Activated CD4-positive, CD25-positive, alpha-beta regulatory T cell (primary cell): ENCODE measurements at places on chromosomes 16 and 17.

GRCh38 chr16:66853261-66854139 is 9.3 kb downstream of the CA7 start:
- no peak for DNase-seq

GRCh38 chr17:13531721-13532120 is 70.0 kb downstream of the HS3ST3A1 start:
- DNase-seq = no peak

- no peak for DNase-seq
Measured at GRCh38 chr17:62219221-62219899, 154.3 kb upstream of the MED13 start.

- no peak for DNase-seq
Measured at GRCh38 chr16:18800293-18800692, 1.1 kb downstream of the ARL6IP1 start.

DNA sequence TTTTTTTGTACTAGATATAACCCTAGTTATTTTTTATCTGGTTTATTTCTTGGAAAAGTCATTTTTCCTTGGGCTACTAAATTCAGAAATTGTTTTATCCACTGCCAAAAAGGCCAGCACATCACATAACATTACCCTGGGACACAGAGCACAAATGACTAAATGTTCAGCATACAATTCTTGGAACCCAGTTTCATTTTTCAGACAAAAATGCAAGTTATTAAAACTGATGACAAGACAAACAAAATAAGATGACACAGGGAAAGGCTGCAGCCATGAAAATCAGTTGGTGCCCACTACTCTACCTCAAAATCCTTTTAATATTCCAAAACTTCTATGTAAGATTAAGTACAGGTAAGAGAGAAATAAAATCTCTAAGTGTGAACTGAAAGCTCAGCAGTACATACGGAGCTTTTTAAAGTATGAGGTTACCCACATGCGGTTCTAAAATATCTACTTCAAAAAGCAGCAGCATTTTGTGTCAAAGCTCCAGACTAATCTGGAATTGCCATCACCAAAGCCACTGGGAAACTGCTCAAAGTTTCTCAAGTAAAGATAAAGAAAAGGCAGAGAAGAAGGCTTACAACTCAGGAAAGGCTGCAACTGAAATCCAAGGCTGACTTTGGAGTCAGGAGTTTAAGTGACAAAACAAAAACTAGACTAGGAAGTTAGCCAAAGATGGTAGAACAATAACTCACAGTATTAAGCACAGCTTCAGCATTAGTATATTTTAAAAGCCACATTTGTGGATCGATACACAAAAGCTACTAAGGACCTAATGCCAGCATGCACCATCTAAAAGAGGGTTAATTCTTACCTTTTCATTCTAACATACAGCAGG is 41.4 kb downstream of the AP1G1 start:
- no peak for DNase-seq

- peak; percentile 92 for DNase-seq
Measured at GRCh38 chr17:17206124-17206912, at the start of gene PLD6. TSS of gene PLD6 (minus strand) at chr17:17206333. CDS start at chr17:17206286, 47 bp downstream.

DNA sequence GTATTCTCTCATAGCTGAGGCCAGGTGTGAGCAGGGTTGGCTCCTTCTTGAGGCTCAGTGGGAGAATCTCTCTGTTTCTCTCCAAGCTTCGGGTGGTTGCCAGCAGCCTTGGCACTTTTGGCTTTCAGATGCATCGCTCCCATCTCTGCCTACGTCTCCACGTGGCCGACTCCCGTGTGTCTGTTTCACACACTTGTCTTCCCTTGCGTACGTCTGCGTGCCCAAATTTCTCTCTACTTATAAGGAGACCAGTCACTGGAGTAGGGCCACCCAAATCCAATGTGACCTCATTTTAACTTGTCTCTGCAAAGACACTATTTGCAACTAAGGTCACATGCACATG is 14.7 kb downstream of the OSBPL7 start:
- DNase-seq = no peak

DNA sequence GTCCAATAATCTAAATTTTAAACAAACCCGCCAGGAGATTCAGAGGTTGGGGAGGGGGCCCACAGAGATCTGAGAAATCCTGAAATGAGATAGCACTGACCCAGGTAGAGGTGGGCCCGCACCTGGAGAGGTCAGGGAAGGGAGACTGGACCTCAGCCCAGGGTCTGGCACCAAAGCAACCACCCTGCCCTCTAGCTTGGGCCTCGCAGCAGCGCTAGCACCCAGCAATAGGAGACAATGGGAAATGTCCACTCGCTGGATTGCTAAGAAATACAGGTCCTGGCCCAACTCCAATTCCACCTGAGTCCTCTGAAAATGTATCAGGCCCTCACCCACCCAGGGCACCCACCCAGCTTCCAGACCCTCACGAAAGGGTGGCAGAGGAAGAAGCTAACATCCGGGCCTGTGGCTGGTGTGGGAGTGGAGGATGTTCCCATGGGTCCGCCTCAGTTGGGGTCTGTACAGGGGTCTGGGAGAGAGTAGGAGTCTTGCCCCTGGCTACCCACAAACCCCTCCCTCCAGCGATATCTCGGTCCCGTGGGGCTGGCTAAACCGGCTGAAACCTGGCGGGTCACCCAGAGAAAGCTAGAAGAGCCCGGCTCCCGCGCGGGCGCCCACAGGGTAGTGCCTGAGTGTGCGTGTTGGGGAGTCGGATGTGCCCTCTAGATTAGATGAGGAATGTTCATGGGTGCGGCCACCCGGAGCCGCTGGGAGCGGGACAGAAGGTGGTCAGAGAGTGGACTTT is 1.1 kb downstream of the PLLP start:
- no peak for DNase-seq

GRCh38 chr16:29736112-29736511 is 9.7 kb downstream of the C16orf54 start:
- no peak for DNase-seq

DNA sequence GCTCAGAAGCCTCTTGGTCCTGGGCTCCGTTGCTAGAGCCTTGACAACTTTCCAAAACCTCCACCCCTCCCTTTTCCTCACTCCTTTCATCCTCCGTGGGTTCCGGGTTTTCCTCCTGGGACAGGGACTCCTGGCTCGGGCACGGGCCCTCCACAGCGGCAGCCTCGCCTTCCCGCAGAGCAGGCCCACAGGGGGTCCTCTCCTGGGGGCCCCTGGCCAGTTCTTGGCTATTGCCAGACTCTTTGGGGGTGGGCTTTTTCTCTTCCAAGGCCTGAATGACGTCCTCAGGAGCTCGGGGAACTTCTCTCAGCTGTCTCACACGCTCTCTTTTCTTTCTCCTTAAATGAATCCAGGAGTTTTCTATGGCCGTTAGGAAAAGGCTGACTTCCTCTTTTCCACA is 19.3 kb upstream of the MNT start:
- DNase-seq = no peak

DNA sequence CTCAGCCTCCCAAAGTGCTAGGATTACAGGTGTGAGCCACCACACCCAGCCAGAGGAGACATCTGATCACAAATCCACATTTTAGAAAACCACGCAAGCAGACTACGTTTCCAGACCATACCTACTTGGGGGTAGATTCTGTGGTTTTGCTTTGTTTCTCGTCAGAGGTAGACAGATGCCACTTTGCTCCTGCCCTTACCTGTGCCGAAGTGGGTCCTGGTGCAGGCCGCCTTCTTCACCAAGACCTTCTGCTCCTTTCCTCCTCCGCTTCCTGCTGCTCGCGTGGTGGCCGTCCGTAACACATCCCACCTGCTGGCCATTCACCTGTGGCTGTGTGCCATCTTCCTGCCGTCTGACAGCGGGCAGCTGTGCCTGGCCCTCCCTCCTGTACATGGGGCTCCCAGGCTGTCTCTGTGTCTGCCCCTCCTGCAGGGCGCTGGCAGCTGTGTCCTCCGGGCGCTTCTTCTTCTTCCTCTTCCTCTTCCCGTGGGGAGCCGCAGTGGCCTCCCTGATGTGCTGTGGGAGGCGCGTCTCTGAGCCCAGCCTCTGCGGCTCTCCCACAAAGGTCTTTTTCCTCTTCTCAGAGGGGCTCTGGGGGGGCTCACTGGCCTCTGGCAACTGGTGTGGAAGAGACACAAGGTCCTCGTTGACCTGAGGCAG is 21.2 kb upstream of the CYTH1 start:
- DNase-seq = no peak

- no peak for DNase-seq
Measured at GRCh38 chr17:79658811-79659207, 48.0 kb upstream of the RBFOX3 start.

DNA sequence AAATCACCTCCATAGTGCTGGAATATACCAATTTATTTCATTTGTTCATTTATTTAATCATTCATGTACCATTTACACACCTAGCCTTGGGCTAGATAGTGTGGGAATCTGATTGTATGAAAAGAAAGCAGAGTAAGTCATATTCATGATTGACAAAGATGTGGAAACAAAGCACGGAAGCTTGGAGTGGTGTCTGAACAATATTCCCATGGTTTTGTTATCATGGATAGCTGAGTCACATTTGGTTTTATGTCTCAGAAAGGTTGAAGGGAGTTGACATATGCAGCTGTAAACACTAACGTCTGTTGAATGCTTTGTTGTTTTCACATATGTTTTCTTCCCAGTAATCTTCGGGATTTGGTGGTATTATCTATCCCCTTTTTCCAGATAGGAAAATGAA is 76.6 kb downstream of the MAP2K4 start:
- no peak for DNase-seq

GRCh38 chr17:28328325-28328724 is 6.9 kb downstream of the IFT20 start:
- DNase-seq = no peak

DNA sequence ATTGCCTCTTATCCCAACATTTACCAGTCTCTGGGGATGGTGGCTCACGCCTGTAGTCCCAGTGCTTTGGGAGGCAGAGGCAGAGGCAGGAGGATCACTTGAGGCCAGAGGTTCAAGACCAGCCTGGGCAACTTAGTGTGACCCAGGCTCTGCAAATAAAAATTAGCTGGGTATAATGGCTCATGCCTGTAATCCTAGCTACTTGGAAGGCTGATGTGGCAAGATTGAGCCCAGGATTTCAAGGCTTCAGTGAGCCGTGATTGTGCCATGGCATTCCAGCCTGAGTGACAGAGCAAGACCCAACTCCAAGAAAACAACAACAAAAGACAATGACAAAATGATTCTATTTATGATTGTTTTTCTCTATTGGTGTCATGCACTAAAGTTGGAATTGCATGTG is 244.9 kb downstream of the RBFOX1 start:
- no peak for DNase-seq

DNA sequence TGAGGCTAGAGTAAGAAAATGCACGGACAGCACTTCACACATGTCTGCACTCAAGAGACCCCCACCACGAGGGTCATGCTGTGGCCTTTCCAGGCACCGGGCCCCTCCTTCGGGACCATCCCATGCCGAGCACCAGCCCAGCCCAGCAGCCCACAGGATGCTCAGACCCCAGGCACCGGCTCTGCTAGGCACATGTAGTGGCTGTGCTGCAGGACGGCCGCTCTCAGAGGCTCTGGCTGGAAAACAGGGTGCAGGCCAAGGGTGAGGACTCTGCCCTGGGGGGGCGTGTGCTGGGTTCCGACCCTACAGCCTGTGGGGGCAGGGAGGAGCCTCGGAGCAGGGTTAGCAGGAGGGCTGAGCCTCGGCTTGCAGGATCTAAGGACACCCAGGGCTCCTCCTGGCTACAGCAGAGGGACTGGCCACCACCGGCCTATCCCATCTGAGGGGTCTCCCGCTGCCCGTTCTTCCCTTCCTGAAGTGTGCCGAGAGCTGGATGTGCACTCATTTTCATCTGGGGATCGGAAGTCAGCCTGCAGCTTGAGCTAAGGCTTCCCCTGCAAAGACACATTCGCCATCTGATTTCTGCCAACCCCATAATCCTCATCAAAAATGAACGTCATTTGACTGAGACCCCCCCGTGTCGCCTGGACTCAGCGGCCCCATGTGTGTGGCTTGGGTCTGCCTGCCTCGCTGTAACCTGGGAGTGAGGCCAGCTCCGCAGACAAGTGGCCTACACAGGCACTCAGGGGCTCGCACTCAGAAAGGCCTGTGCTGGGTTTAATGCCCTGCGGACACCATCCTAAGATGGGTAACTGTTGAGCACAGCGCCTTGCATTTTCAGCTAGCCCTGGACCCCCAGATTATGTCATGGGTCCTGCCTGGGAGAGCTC is 293.1 kb upstream of the FOXF1 start:
- no peak for DNase-seq

DNA sequence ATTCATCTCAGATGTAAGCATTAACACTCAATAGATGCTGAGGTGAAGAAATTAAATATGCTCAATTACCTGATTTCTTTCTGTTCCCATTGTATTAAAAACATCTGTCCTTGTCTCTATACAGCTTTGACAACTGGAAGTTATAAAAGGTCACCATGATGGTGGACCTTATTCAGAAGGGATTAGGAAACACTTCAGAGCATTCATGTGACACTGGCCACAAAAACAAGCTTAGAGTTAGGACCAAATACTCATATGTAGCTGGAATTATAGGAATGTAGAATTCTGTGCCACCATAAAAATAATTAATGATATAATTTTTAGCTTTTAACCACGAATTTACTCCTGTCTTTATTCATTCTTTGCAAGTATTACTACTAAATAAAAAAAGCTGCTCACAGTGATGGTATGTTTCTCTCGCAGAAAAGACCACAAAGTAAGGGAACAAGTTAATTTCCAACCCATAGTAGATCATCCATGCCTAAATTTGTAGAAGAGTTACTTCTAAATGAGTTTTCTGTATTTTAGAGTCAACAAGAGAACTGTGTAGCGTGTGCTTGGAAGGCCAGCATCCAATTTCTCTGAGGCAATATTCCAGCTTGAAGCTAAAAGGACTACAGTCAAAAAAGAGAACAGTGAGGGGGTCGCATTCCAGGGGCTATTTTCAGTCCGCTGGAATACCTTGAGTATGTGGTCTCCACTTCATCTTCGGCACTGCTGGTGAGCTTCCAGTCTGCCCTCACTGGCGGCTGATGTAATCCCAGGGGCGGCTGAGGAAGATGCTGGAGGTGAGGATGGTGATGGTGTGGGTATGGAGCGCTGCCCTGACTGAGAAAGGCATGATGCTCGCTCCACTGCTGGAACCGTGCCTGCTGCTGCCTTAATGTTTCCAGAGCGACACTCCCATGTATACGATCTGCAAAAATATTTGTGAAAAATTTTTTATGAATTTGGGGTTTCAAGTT is 63.7 kb downstream of the CACNG1 start:
- no peak for DNase-seq

DNA sequence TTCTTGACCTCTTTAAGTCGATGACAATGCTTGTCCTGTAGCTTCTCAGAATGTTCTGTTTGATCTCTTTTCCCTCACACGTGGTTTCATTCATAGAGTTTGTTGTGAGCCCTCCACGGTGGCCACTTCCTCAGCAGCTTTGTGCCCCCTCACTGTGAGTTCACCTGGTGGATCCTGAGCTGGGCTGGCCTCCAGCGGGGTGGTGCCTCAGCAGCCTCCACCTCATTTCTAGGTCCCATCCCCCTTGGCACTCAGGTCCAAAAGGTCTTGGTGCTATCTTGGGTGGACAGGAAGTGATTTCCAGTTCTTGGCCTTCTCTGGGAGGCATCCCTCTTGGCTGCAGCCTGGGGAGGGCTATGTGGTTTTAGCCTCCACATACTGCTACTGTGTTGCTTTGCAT is 203.2 kb upstream of the WSCD1 start:
- no peak for DNase-seq

DNA sequence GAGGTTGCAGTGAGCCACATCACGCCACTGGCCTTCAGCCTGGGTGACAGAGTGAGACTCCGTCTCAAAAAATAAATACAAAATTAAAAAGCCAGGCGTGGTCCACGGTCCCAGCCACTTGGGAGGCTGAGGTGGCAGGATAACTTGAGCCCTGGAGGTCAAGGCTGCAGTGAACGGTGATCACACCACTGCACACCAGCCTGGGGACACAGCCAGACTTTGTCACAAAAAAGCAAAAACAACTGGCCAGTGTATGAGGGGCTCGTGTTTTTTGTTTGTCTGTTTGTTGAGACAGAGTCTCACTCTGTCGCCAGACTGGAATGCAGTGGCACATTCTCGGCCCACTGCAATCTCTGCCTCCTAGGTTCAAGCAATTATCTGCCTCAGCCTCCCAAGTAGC is 1.2 kb upstream of the UBB start:
- DNase-seq = no peak
